Left renal pelvis (tissue), 4 donors: ENCODE measurements at places on chromosomes 4 and X. TPM values are rescaled to one million over a fixed set of nuclear protein-coding genes. Genes with fewer than 3 reads are reported as not detected.

Gene C4orf36
- 0.98 TPM for polyA plus RNA-seq

Gene SPANXC
- not detected for polyA plus RNA-seq

Gene TMEM47
- 46.0 TPM for polyA plus RNA-seq

Gene RNF150
- polyA plus RNA-seq, result 35.0 TPM

Gene FNIP2
- polyA plus RNA-seq, result 29.6 TPM

Gene CLDN34
- not detected for polyA plus RNA-seq

Gene GJB1
- 31.9 TPM for polyA plus RNA-seq

Gene DHRSX
- polyA plus RNA-seq, result 30.0 TPM

Gene GLRA3
- polyA plus RNA-seq, result 0.11 TPM

Gene AIMP1
- 80.5 TPM for polyA plus RNA-seq

Gene PPEF2
- 0.06 TPM for polyA plus RNA-seq

Gene NR3C2
- polyA plus RNA-seq, result 14.5 TPM

Gene MTM1
- polyA plus RNA-seq, result 12.6 TPM

Gene SHISA3
- 86.2 TPM for polyA plus RNA-seq

Gene CTAG1A
- not detected for polyA plus RNA-seq

Gene GUCY1A1
- 8.4 TPM for polyA plus RNA-seq

Gene MAGEA8
- polyA plus RNA-seq, result 0.10 TPM

Gene VCX
- not detected for polyA plus RNA-seq

Gene MAGED4B
- polyA plus RNA-seq, result 70.9 TPM

Gene MXRA5
- 83.7 TPM for polyA plus RNA-seq

Gene CSAG2
- polyA plus RNA-seq, result not detected

Gene CXCL10
- 5.9 TPM for polyA plus RNA-seq

Gene JAKMIP1
- 0.14 TPM for polyA plus RNA-seq

Gene PLK4
- polyA plus RNA-seq, result 17.5 TPM

Gene CSAG1
- not detected for polyA plus RNA-seq

Gene NPNT
- 185 TPM for polyA plus RNA-seq

Gene FGFRL1
- polyA plus RNA-seq, result 42.0 TPM

Gene FAM53A
- polyA plus RNA-seq, result 1.6 TPM

Gene UGT2A1
- polyA plus RNA-seq, result not detected

Gene SUPT20HL1
- not detected for polyA plus RNA-seq

Gene CENPE
- polyA plus RNA-seq, result 11.7 TPM

Gene AFM
- polyA plus RNA-seq, result 0.57 TPM

Gene DTHD1
- polyA plus RNA-seq, result not detected

Gene TBX22
- polyA plus RNA-seq, result 16.5 TPM

Gene SLITRK4
- polyA plus RNA-seq, result 12.4 TPM

Gene SCML1
- 22.3 TPM for polyA plus RNA-seq

Gene IQCM
- not detected for polyA plus RNA-seq

Gene TSPAN7
- polyA plus RNA-seq, result 37.6 TPM

Gene BTK
- 3.2 TPM for polyA plus RNA-seq

Gene NSDHL
- polyA plus RNA-seq, result 27.8 TPM
